Cerebellum (tissue), 4 donors: ENCODE measurements at places on chromosomes 5 and 9. TPM values are rescaled to one million over a fixed set of nuclear protein-coding genes. Genes with fewer than 3 reads are reported as not detected.

The CER1 gene
- total RNA-seq, result 1.2 TPM

The CARTPT gene
- not detected for total RNA-seq

The RASGEF1C gene
- total RNA-seq, result 10.9 TPM

The THBS4 gene
- 4.9 TPM for total RNA-seq

The LRRC19 gene
- total RNA-seq, result not detected

The EPB41L4B gene
- 14.1 TPM for total RNA-seq

The FBP2 gene
- not detected for total RNA-seq

The MCTP1 gene
- total RNA-seq, result 49.6 TPM

The KCNT1 gene
- total RNA-seq, result 3.2 TPM

The ARID3C gene
- total RNA-seq, result 0.45 TPM

The PCDHGB7 gene
- total RNA-seq, result 22.7 TPM

The IFNB1 gene
- total RNA-seq, result not detected

The CCT5 gene
- 180 TPM for total RNA-seq

The MEF2C gene
- total RNA-seq, result 114 TPM

The ADGRD2 gene
- total RNA-seq, result 1.5 TPM

The PCDHB13 gene
- 16.3 TPM for total RNA-seq

The GABRA1 gene
- total RNA-seq, result 34.5 TPM

The SPAAR gene
- total RNA-seq, result 1.1 TPM

The BAAT gene
- not detected for total RNA-seq

The ACTBL2 gene
- total RNA-seq, result not detected

The SGCD gene
- 10.5 TPM for total RNA-seq

The ECSCR gene
- total RNA-seq, result 6.1 TPM

The NMUR2 gene
- total RNA-seq, result not detected

The BTNL3 gene
- total RNA-seq, result 0.09 TPM

The GHR gene
- 7.3 TPM for total RNA-seq

The GLRA1 gene
- 3.6 TPM for total RNA-seq

The RECK gene
- total RNA-seq, result 12.5 TPM

The IRX2 gene
- 17.6 TPM for total RNA-seq

The PAM gene
- total RNA-seq, result 148 TPM
